Progenitor cell of endocrine pancreas (in vitro differentiated cells): ENCODE measurements at places on chromosomes 4 and X. TPM values are rescaled to one million over a fixed set of nuclear protein-coding genes. Genes with fewer than 3 reads are reported as not detected.
A peak's percentile ranks its signal among the peaks of the same experiment; 100 is the strongest.

DNA sequence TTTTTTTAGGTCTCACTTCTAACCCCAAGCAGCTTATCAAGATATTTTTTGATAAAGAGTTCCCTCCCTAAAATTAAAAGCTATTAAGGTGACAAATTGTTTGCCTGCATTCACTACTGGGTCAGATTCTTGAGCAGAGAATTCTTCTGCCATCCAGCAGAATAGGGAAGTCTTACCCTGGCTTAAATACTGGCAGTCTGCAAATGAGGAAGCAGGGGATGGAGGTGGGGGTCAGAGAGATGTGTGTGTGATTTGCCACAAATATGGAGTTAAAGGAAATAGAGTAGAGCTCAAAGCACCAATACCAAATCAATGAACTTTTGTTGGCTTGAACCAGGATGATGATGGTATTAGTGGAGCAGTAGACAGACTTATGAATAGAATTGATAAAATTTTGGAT is 122.2 kb downstream of the ANXA5 start:
- H3K27me3 ChIP-seq = no peaks in the 10 kb centered on the region
- DNase-seq = no peak
- H3K27ac ChIP-seq = no peak overlapping the region
- H3K36me3 ChIP-seq = peaks cover 1% of the 10 kb centered on the region
- H3K4me1 ChIP-seq = peaks cover 4% of the 10 kb centered on the region

DNA sequence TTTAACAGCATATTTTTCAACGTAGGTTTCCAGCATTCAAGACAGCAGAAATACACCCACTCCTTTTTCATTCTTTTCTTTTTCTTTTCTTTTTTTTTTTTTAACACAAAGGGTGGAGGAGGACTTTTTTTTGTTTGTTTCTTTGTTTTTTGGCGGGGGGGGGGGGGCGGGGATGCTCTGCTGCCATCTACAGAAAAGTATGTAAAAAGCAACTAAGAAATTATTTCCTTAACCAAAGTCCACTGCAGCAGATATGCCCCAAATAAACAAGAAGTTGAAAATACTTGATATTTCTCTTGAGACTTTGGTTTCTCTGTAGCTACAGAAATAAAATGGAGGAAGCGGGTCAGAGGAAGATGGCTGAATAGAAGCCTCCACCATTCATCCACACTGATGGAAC is 63.2 kb upstream of the PBDC1 start:
- DNase-seq = no peak
- no peak overlapping the region for H3K4me3 ChIP-seq
- no peak overlapping the region for H3K27ac ChIP-seq
- no peaks in the 10 kb centered on the region for H3K4me1 ChIP-seq
- H3K36me3 ChIP-seq = no peaks in the 10 kb centered on the region

DNA sequence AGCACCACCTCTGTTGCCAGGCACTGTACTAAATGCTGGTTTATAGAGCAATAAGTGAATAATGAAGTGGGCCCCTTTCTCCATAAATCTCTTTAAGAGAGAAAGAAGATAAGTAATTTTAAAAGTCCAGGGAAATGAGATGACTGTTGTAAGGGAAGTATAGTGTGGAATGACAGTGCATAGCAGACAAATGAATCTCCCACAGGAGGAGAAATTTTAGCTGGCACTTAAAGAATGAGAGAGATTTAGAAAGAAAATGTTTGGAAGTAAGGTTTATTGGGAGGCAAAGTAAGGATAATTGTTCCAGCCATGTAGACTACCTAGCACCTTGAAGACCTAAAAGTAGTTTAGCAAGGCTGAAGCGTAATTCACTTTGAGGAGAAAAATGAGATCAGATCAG is 1081.1 kb upstream of the PABPC4L start:
- no peak overlapping the region for H3K27ac ChIP-seq
- no peaks in the 10 kb centered on the region for H3K36me3 ChIP-seq
- no peak overlapping the region for H3K4me3 ChIP-seq
- no peaks in the 10 kb centered on the region for H3K27me3 ChIP-seq
- no peak for DNase-seq

BTK gene
- not detected in 2 replicates for total RNA-seq

DNA sequence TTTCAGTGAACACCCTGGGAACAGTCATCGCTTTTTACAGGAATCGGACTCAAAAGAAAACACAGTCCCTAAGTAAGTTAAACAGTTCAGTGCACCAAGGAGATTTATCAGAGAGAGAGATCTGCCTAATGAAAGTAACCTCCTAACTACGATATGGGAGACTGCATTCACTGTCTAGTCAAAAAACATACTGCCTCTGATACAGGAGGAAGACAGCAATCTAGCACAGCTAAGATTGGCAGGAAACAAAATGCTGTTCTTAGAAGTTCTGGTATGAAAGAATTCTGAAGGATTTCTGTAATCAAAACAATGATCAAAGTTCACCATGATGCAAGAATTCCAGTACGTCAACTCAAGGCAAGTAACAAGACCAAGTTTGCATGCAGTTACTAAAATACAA is 92.8 kb downstream of the MAML3 start:
- H3K27me3 ChIP-seq = no peaks in the 10 kb centered on the region
- no peak overlapping the region for H3K27ac ChIP-seq
- no peaks in the 10 kb centered on the region for H3K36me3 ChIP-seq
- peaks cover 35% of the 10 kb centered on the region for H3K4me1 ChIP-seq

DNA sequence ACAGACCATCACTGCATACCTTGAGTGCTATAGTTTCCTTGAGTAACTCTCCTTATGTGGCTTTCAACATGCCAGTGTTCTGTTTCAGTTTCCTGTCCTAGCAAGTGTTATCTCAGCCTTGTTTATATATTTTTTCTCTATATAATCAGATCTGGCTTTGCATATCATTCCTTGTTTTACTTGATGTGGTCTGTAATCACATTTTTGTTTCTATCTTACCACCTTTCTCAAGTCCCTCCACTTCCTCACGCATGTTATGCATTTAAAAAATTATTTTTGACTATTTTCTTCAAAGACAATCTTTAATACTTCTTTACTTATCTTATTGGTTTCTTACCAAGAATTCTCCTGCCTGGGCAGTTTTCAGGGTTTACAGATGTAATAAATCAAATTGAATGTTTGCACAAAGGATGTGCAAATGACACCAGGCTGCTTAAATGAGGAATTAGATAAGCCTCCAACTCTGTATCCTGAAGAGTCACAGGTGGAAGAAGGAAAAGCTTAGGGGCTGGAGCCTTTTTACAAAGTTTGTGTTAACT is 351.2 kb downstream of the BMPR1B start:
- no peak for DNase-seq
- H3K4me3 ChIP-seq = no peak overlapping the region
- H3K4me1 ChIP-seq = peaks cover 41% of the 10 kb centered on the region
- peak overlapping the region; percentile 85 for H3K27ac ChIP-seq

GRCh38 chr4:106194801-106195200 is 121.2 kb downstream of the TBCK start:
- H3K27ac ChIP-seq = no peak overlapping the region
- H3K4me1 ChIP-seq = no peaks in the 10 kb centered on the region
- H3K36me3 ChIP-seq = peaks cover 8% of the 10 kb centered on the region
- no peaks in the 10 kb centered on the region for H3K27me3 ChIP-seq
- no peak for DNase-seq
- H3K4me3 ChIP-seq = no peak overlapping the region

CORIN gene
- total RNA-seq = 0.84 and 1.5 TPM in 2 replicates

DNA sequence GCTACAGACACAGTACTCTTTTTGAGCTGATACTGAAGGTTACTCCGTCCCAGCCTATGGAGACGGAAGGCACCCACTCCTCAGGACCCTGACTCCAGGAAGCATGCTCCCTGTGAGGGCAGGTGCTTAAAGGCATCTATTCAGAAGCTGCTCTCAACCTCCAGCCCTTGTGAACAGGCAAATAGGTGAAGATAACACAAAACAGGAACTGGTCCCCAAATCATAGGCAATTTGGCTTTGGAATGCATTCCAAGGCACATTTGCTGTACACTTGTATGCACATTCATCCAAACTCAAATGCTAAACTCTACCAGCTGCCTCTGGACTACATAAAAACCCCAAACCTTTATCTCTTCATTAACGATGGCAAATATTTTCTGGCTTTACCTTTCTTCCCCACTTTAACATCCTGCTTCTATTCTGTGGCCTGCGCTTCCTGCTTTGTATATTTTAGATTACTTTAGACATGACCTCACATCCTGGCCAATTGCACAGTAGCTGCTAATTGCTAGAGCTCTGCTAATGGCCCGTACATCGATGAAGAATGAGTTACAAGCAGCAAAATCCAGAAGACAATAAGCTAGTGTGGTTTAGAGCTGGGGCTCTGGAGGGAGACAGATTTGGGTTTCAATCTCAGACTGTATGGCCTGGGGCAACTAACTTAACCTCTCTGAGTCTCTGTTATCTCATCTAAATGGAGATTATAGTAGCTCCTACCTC is 3.2 kb downstream of the SEL1L3 start:
- peaks cover 3% of the 10 kb centered on the region for H3K27me3 ChIP-seq
- DNase-seq = no peak
- H3K36me3 ChIP-seq = peaks cover 2% of the 10 kb centered on the region
- no peak overlapping the region for H3K27ac ChIP-seq
- no peak overlapping the region for H3K4me3 ChIP-seq

FAM184B gene
- total RNA-seq = 0.17 and 0.20 TPM in 2 replicates

DNA sequence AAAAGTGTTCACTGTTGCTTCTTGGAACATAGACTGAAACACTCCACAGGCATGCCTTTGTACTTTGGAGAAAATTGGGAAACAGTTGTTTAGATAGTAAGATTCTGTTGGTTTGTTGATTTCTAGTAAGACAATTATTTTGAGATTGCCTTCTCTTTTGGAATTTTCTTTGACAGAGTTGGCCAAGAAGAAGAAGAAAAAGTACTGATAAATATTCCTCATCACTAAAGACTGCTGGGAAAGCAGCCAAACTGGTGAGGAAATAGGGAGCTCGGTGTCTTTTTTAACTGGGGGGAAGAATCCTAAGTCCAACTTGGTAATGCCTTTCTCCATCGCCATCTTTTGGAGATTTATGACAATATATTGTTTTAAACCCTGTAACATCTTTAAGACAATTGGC is 370.7 kb downstream of the GPAT3 start:
- H3K4me1 ChIP-seq = no peaks in the 10 kb centered on the region
- H3K36me3 ChIP-seq = no peaks in the 10 kb centered on the region
- H3K27ac ChIP-seq = no peak overlapping the region
- no peak for DNase-seq

TACR3 gene
- total RNA-seq = 0.29 and 0.46 TPM in 2 replicates

- H3K27ac ChIP-seq = no peak overlapping the region
- no peak overlapping the region for H3K4me3 ChIP-seq
- H3K36me3 ChIP-seq = peaks cover 11% of the 10 kb centered on the region
- peaks cover 12% of the 10 kb centered on the region for H3K4me1 ChIP-seq
Measured at GRCh38 chrX:46547857-46548256, 2.6 kb upstream of the ZNF674 start.

DNA sequence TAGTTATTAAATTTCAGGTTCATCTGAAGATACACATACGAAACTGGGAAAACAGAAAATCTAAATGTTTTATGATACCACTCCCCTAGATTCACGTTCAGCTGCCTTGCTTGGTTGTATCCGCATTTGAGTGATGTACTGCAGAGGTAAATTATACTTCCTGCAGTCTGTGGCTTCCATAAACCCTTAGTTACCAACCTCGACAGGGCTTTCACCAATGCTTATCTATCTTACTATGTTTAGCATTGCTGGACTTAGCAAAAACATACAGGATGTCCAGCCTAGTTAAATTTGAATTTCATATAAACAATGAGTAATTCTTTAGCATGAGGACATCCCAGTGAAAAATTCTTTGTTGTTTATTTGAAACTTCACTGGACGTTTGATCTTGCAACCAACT is 108.8 kb downstream of the TMA16 start:
- H3K27me3 ChIP-seq = no peaks in the 10 kb centered on the region
- peaks cover 5% of the 10 kb centered on the region for H3K4me1 ChIP-seq
- no peak for DNase-seq
- H3K36me3 ChIP-seq = no peaks in the 10 kb centered on the region
- no peak overlapping the region for H3K27ac ChIP-seq
- H3K4me3 ChIP-seq = no peak overlapping the region

PDGFC gene
- 42.2 and 42.5 TPM in 2 replicates for total RNA-seq

CT47B1 gene
- not detected in 2 replicates for total RNA-seq

GRCh38 chr4:3829956-3830773 is 64.0 kb downstream of the ADRA2C start:
- DNase-seq = no peak
- H3K36me3 ChIP-seq = no peaks in the 10 kb centered on the region
- H3K4me1 ChIP-seq = peaks cover 3% of the 10 kb centered on the region
- no peak overlapping the region for H3K27ac ChIP-seq
- H3K4me3 ChIP-seq = no peak overlapping the region
- H3K27me3 ChIP-seq = peaks cover 31% of the 10 kb centered on the region

DNA sequence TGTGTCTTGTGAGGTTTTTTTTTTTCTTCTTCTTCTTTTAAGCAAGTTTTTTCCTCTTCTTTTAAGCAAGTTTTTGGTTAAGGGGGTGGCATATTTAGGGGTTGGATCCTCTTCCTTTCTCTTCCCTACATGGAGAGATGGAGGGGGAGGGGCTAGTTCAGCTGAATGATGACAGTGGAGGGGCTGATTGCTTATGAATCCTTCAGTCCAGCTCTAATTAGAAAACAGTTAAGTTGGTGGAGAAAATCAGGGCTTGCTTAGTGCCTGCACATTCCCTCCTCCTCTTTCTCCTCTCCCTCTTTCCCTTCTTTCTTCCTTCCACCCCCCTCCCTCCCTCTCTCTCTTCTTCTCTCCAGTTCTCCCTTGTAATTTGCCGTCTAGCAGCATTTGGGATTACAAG is 4.4 kb upstream of the HAND2 start:
- no peak for DNase-seq
- H3K27me3 ChIP-seq = peaks cover 98% of the 10 kb centered on the region
- H3K36me3 ChIP-seq = no peaks in the 10 kb centered on the region
- no peak overlapping the region for H3K4me3 ChIP-seq

GRCh38 chrX:19857131-19857530 is 30.3 kb downstream of the SH3KBP1 start:
- no peaks in the 10 kb centered on the region for H3K27me3 ChIP-seq
- H3K4me1 ChIP-seq = peaks cover 5% of the 10 kb centered on the region
- H3K27ac ChIP-seq = peak overlapping the region; percentile 29
- H3K36me3 ChIP-seq = peaks cover 7% of the 10 kb centered on the region
- no peak for DNase-seq
- no peak overlapping the region for H3K4me3 ChIP-seq

DNA sequence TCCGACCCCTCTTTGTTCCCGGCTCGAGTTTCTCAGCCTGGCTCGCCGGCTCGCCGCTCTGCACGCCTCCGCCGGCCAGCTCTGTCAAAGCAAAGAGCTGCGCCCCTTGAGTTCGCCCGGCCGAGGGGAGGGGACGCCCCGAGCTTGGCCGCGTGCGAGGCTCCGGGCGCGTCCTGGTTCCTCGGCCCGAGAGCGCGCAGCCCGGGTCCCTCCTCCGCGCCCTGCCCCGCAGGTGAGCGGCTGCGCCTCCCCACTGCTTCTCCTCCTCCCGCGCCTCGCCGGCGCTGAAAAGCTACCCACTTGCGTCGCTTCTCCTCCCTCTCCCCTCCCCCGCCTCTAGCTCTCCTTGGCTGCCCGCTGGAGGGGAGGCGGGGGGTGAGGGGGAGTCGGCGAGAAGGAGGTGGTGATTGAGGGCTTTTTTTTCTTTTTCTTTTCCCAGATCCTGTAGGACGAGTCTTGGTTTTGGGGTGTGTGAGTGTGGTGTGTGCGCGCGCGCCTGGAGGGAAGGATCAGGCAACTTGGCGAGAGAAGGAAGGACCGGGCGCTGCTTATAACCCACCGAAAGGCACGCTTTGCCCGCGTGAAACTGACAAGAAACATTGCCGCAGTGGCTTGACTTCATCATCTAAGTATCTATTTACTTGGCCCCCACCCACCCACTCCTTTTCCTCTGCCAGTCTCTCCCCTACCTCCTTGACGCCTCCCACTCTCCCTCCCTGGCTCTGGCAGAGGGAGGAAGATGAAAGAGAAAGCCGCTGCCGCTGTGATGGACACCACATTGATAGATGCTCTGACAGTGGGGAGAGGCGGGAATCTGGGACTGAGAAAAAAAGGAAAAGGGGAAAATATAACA is at the start of gene LEF1:
TSS of gene LEF1 (minus strand) at position 262 of the 853 bp plus-strand sequence. CDS start 1,165 bp downstream, outside the sequence.
- no peaks in the 10 kb centered on the region for H3K36me3 ChIP-seq
- peak; percentile 44 for DNase-seq
- H3K4me1 ChIP-seq = peaks cover 15% of the 10 kb centered on the region

ADGRG4 gene
- total RNA-seq = 2.7 and 3.9 TPM in 2 replicates
